ENCODE measurements at places on chromosomes 11 and 22. TPM values are rescaled to one million over a fixed set of nuclear protein-coding genes. Genes with fewer than 3 reads are reported as not detected.

SLC22A12 gene
- total RNA-seq = not detected

GGT5 gene
- not detected for total RNA-seq

GRCh38 chr11:86152006-86152862 is 83.3 kb upstream of the PICALM start:
- DNase-seq = peak; percentile 84

DNA sequence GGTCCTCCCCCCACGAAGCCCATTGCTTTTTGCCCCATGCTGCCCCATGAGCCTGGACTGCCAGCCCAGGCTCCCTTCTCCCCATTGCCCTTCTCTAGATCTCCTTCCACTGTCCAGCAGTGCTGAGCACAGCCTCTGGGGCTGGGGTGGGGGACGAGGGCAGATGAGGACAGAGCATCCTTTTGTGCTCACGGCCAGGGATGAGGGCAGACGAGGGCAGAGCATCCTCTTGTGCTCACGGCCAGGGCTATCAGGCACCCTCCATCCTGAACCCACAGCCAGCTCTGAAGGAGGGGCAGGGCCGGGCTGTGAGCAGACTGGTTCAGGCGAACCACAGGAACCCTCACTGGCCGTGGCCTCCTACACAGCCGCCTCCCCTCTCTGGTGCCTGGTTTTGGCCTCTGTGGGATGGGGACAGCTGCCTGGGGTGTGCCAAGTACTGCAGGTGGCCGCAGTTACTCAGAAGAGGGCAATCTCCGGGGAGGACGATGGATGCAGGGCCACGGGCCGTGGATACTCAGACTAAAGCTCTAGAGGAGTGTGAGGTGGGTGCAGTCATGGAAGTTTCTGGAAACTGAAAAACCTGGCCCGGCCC is 1258.8 kb downstream of the BRD1 start:
- no peak for DNase-seq

CCDC86 gene
- total RNA-seq = 15.7 TPM

GRAP2 gene
- not detected for total RNA-seq

- no peak for DNase-seq
Measured at GRCh38 chr11:2716376-2717095, 16.7 kb upstream of the KCNQ1OT1 start.

DNA sequence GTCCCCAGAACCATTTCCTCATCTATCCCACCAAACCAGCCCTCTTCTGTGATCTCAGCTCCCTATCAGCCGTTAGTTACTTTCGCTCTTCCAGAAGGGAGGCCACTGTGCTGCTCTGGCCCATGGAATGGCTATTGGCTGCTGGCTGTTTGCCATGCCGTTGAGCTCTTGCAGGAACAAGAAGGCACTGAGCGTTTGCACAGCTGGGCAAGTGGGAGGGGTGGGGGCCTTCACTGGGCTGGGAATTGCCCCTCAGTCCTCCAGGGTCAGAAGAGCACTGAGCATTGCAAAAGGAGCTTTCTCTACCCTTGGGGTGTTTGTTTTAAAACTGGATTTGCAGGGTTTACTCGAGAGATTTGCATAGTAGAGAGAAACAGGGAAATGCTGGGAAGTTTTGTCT is 129.0 kb upstream of the PARVA start:
- DNase-seq = no peak

GUCY1A2 gene
- 0.07 TPM for total RNA-seq

- DNase-seq = no peak
Measured at GRCh38 chr11:119872611-119873310, 143.8 kb upstream of the NECTIN1 start.

LRRC10B gene
- not detected for total RNA-seq

GRCh38 chr11:67998150-67999045 is 5.5 kb downstream of the UNC93B1 start:
- no peak for DNase-seq

- DNase-seq = no peak
Measured at GRCh38 chr11:123551079-123551478, 103.3 kb downstream of the SCN3B start.

GRCh38 chr11:46247659-46248058 is 29.8 kb upstream of the CREB3L1 start:
- peak; percentile 79 for DNase-seq

DNA sequence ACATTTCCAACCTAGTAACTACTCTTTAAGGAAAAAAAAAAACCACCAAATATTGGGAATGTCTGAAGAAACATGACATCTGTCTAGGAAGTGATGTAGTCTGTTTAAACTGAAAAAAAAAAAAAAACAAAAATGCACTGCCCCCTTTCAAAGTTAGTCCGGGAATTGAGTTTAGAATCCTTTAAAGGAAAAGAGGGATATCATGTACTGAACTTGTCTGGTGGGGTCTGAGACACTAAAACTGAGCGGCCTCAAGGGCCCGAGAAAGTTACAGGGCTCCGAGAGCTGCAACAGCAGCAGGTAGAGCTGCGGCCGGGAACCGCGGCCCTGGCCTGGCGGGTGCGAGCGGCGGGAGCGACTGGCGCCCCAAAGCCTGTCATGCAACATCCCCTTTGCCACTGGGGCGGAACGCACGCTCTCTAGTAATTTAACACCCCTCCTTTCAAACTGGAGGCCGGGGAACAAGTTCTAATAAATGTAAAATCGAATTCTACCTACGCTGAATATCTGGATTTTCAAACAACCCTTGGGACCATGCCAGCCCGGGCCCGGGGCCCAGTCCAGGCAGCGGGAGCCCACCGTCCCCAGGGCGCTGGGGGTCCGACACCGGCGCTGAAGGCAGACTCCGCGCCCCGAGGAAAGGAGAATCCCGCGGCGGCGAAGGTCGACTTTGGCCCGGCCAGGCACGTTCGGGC is 736 bp downstream of the RDX start:
- DNase-seq = peak; percentile 16

LRRC74B gene
- not detected for total RNA-seq

- DNase-seq = peak; percentile 71
Measured at GRCh38 chr11:65366340-65366773, 11.8 kb downstream of the TIGD3 start.

- no peak for DNase-seq
Measured at GRCh38 chr22:30627471-30627870, 8.1 kb upstream of the SLC35E4 start.

DNA sequence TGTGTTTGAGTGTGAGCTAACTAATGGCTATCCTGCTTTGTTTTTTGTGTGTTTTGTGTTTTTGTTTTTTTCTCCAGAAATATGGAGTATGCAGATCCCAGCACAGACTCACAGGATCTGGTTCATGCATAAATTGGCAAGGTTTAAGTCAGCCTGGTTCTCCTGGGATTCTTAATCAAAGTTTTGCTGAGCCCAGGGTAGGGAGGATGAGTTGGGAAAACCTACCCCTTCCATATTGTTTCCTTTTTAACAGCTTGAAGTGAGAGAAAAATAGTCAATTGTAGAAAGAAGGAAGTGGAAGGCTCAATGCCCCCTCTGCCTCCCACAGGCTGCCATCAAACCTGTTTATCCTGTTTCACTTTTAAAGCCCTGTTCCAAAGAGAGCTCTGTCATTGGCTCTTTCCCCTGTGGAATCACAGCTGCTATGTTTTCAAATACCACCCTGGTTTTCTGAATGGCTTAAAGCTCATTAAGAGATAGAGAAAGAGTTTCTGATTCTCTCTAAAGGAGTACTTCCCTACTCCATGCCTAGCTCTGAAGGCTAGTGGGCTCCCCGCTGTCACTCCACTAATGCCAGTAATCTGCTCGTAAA is 23.4 kb upstream of the CADM1 start:
- no peak for DNase-seq

GRCh38 chr11:61532134-61533038 is 23.8 kb downstream of the LRRC10B start:
- peak; percentile 45 for DNase-seq

DNA sequence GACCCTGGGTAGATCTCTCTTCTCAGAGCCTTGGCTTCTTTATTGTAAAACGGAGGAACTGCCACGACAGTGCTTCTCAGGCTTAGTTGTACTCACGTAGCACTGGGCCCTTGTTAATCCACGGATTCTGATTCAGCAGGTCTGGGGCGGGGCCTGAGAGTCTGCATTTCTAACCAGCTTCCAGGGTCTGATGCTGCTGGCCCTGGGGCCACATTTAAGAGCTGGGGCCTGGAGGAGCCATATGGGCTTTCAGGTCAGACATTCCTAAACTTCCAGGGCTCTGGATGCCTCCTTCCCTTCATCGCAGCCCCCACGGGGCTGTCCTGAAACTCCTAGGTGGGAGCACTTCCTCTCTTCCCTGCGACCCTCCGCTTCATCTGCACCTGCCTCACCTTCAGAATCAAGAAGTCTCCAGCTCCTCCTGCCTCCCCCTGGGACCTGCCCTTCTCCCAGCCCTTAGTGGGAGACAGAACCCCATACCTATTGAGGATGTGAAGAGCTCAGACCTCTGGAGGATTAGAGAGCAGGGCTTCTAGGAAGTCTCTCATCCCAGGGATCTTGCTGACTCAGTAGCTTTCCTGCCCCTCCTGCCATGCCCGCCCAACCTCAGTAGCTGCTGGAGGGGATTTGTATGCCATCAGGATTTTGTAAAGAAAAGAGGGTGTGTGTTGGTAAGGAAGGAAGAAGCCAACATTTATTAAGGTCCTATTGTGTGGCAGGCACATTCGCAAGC is 92.5 kb downstream of the LRRC32 start:
- no peak for DNase-seq

OR56A1 gene
- total RNA-seq = not detected

DNA sequence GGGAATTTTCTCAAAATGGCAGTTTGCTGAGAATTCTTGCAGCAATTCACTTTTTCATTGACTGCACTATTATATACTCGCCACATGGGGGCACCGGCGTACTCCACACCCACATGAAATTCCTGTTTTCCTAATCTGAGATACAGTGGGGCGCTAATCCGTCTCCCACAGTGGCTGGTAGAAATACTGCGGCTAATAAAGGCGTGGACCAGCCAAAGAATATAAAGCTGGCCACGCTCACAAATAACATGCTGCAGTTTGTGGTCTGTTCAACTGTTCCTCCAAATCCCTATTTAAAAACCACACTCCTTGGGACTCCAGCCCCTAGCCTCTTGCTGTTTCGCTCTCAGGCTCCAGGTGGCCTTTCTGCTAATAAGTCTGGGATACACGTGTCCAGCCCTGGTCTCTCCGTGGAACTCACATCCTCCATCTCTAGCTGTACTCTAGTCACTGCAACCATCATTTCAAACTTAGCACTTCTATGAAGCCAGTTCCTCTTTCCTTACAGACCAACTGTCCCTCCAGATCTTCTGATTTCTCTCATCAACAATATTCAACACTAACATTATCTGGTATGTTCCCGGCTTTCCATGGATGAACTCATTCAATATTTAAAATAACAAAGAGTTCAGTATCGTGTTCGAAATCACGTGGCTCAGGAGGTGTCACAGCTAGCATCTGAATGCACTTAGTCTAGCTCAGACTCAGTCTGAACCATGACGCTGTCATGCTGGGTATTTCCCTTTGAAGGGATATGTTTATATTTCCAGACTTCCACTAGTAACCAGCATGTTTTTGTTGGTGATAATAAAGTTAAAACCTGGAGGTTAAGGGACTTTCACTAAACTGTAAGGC is 22.0 kb downstream of the TBRG1 start:
- DNase-seq = peak; percentile 38

GRCh38 chr11:95570845-95571244 is 218.7 kb downstream of the FAM76B start:
- no peak for DNase-seq

OR52N4 gene
- total RNA-seq = not detected

GDPD4 gene
- total RNA-seq = not detected

- no peak for DNase-seq
Measured at GRCh38 chr22:48751539-48752437, 1075.9 kb downstream of the BRD1 start.

- DNase-seq = no peak
Measured at GRCh38 chr11:128399251-128400121, 187.9 kb downstream of the ETS1 start.

SMC1B gene
- not detected for total RNA-seq

DNA sequence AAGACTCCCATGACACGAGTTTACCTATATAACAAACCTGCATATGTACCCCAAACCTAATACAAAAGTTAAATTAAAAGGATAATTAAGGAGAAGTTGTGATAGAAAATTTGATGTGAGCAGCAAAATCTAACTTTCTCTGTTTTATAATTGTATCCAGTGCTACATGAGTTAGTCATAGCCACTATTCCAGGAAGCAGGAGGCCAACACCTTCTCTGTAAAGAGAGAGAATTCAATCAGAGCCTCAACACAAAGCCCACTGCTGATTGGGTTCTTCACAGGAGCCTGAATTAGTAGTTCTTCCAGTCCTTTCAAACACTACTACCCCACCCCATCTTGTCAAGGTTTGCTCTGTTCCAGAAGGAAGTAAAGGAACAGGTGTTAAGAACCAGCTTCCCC is 84.2 kb downstream of the BLID start:
- DNase-seq = no peak

- DNase-seq = no peak
Measured at GRCh38 chr11:64092111-64092760, 56.5 kb downstream of the FLRT1 start.

- DNase-seq = no peak
Measured at GRCh38 chr11:21785351-21785750, 407.5 kb upstream of the ANO5 start.

PDE3B gene
- 0.43 TPM for total RNA-seq

P2RY2 gene
- not detected for total RNA-seq

CARD16 gene
- 16.1 TPM for total RNA-seq

CATSPERZ gene
- total RNA-seq = not detected

DNA sequence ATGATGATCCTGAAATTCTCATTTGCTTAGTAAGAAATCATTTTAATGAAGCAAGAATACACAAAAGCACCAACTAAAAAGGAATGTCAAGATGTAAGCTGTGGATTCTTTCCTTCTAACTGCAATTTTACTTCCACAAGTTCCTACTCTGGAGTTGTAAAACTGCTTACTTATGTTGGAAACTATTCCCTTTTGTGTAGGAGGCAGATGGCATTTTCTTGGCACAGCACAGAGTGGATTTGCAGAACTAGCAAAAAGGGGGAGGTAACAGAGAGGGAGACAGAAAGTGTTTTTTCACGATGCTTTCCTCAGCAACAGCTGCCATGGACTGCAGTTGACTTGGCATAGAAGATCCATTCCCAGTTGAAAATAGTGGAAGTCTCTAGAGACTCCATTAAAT is 1112.0 kb upstream of the RAG2 start:
- DNase-seq = no peak

DNA sequence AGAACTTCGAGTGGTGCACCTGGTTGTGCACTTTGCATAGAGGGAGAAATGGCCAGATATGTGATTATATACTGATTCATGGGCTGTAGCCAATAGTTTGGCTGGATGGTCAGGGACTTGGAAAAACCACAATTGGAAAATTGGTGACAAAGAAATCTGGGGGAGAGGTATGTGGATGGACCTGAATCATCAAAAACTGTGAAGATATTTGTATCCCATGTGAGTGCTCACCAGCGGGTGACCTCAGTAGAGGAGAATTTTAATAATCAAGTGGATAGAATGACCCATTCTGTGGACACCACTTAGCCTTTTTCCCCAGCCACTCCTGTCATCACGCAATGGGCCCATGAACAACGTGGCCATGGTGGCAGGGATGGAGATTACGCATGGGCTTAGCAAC is 48.0 kb upstream of the NARS2 start:
- DNase-seq = no peak

Measured in A172 (cell line).